Dermis blood vessel endothelial cell (primary cell): ENCODE measurements at places on chromosomes 12 and 14.
A peak's percentile ranks its signal among the peaks of the same experiment; 100 is the strongest.

DNA sequence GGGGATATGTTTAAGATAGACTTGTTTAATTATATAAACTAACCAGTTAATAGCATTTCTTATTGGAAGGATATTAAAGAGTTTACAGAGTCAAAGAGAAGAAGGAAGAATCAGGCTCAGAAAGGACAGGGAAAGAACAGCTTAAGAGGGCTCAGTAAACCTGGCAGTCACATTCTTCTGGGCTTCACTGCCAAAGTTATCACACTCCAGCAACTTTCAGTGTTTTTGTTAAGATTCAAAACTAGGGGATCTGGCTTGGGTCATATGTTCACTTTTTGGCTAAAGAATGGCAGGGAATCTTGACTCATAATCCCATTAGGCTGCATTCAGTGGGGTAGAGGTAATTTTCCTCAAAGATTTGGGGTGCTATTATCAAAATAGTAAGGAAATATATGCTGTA is 312.3 kb downstream of the RAD51B start:
- no peak for DNase-seq

DNA sequence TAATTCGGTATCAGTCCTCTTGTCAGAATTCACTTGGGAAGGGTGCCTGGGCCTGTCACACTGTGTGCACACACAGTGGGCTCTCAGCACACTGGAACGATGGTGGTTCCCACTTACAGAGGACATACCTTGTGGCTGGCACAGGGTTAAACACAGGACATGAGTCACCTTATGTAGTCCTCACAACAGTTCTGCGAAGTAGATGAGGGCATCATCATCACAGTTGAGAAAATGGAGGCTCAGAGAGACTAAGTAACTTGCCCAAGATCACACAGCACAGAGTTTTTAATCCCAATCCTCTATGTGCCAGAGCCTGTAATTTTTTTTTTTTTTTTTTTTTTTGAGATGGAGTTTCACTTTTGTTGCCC is 90.7 kb downstream of the NINJ2 start:
- DNase-seq = peak; percentile 32

DNA sequence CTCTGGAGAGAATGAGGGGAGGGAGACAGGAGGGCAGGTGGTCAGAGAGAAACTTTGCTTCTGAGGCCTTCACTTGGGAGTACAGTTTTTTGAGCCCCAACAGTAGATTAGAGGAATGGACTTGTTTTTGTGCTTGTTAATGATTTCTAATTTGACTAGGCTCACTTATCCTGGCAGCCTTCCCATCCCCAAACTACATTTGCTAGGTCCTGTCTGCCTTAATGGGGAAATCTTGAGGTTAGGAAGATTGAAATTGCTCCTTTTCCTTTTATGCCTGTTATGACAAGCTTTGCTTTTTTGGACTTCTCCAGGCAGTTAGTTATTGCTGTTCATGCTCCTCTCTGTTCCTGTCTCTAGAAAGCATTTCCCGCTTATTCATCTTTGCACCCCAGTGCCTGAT is 37.7 kb downstream of the SYNE2 start:
- DNase-seq = no peak

DNA sequence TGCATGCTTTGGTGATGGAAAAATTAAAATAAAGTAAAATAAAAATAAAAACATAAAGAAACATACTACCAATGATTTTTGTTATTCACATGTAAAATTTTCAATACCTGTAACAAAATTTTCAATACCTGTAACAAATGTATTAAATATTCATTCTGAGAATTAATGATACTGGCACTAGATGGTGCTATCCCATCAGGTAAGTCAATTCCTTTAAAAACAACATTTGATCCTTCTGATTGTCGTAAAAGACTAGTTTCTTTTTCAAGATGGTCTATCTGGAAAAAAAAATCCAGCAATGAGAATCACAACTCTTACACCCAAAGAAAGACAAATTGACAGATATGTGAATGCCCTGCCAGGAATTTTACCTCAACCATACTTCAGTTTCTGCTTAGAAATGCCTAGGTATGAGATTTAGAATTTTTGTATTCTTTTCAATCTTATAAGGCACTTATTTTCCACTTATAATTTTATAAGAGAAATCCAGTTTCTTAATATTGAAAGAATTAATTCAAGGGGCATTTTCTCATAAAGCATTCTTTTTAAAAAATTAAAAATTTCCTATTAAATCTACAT is 30.7 kb downstream of the CEP290 start:
- DNase-seq = peak; percentile 68

DNA sequence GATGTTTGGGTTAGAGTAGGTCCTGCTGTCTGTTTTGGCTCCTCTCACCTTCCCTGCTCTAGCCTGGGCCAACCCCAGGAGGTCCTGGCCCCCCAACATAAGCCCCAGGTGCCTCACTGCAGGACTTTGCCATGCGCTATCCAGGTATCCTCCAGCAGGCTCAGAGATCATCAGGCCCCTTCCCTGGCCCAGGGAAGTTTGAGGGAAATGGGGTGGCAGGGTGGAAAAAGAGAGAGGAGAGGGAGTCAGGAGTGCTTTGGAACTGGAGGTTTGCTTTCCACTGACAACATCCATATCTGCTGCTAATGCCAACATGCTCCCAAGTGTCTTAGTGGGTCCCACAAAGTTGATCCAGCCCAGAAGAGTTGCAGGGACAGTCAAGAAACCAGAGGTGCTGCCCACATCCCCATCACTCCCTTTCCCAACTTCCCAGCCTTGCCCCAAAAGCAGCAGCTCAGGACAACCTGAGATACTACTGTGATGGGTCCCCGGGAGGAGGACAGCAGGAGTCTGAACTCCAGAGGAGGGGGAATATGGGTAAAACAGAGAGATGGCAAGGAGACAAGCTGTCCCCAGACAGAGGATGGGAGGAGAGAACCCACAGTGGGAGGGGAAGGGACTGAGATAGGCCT is 677 bp downstream of the TNS2 start:
- DNase-seq = no peak

GRCh38 chr14:54786838-54787237 is 115.8 kb downstream of the GCH1 start:
- DNase-seq = no peak

GRCh38 chr12:118778077-118778476 is 203.3 kb upstream of the SRRM4 start:
- DNase-seq = no peak

GRCh38 chr12:47033789-47034555 is 45.4 kb upstream of the PCED1B start:
- no peak for DNase-seq

GRCh38 chr14:100363053-100363452 is 39.9 kb downstream of the SLC25A47 start:
- DNase-seq = no peak

GRCh38 chr12:10088031-10088430 is 10.8 kb downstream of the CLEC1A start:
- DNase-seq = no peak

DNA sequence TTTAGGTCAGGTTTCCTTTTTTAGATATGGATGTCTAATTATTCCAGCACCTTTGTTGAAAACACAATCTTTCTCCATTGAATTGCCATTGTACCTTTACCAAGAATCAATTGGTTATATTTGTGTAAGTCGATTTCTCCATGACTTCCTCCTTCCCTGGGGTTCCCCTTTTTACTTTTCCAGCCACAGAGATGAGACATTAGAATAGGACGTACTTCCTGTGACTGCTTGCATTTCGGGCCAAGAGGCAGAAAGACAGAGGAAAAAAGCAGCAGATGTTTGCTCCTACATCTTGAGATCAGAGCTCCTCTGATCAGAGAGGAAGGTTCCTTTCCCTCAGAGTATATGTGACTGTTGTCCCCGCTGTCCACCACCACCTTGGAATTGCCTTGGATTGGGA is 453.7 kb upstream of the RGS6 start:
- DNase-seq = peak; percentile 32

DNA sequence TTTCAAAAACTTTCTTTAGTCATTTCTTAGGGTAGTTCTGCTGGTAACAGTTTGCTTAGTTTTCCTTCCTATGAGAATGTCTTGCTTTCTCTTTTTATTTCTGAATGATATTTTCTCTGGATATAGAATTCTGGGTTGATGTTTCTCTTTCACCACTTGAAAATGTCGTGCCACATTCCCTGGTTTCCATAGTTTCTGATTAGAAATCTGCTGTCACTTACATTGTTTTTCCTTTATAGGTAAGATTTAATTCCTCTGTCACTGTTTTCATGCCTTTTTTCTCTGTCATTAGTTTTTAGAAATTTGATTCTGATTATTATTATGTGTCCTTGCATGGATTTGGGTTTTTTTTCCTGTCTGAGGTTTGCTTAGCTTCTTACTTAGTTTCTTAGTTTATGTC is 77.3 kb upstream of the PCNX4 start:
- DNase-seq = no peak

DNA sequence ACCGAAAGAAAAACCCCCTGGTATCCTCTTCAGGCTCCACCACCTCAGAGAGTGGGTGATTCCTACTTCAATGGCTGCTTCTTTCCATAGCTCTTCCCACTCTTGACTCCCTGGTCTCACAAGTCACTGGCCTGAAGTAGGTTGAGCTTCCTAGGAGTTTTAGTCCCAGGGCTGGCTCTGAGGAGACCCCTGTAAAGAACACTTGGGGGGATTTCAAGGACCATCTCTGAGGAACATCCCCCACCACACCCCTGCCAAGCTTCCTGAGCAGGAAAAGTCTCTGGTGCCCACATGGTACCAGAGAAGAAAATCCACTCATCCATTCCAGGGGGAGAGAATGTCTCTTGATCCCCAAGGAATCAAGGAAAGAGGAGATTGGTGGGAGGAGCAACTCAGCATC is 25.7 kb downstream of the PHETA1 start:
- no peak for DNase-seq

DNA sequence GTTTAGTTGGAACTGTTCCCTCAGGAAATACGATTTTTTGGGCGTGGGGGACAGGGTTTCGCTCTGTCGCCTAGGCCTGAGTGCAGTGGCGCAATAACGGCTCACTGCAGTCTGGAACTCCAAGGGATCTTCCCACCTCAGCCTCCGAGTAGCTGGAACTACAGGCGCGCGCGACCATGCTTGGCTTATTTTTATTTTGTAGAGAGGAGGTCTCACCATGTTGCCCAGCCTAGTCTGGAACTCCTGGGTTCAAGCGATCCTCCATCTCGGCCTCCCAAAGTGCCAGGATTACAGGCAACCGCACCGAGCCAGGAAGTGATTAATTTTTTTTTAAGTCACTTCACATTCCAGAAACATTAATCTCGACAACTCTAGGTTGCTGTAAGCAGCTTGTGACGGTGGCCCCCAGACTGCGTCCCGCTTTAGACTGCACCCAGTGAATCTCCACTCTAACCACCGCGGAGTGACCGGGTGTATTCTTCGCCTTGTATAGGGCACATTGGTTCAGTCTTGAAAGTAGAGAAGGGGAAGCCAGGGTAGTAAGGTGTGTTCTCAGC is 830 bp upstream of the MIS18BP1 start:
- DNase-seq = peak; percentile 64

DNA sequence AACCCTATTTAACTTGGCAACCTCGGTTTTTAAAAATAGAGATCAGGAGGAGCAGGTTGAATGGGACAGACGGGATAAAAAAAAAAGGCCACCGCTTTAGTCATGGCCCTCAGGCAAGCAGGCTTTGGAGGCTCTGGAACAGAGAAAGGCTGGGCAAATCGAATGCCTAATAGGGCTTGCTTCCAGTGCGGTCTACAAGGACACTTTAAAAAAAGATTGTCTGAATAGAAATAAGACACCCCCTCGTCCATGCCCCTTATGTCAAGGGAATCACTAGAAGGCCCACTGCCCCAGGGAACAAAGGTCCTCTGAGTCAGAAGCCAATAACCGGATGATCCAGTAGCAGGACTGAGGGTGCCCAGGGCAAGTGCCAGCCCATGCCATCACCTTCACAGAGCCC is 265.8 kb downstream of the CPNE8 start:
- DNase-seq = no peak

GRCh38 chr14:61573321-61573720 is 122.0 kb upstream of the HIF1A start:
- DNase-seq = no peak

- DNase-seq = no peak
These were observed 3.3 kb downstream of the CELA1 start for GRCh38 chr12:51343201-51343600.

GRCh38 chr14:55899531-55899930 is 218.7 kb upstream of the PELI2 start:
- DNase-seq = no peak

DNA sequence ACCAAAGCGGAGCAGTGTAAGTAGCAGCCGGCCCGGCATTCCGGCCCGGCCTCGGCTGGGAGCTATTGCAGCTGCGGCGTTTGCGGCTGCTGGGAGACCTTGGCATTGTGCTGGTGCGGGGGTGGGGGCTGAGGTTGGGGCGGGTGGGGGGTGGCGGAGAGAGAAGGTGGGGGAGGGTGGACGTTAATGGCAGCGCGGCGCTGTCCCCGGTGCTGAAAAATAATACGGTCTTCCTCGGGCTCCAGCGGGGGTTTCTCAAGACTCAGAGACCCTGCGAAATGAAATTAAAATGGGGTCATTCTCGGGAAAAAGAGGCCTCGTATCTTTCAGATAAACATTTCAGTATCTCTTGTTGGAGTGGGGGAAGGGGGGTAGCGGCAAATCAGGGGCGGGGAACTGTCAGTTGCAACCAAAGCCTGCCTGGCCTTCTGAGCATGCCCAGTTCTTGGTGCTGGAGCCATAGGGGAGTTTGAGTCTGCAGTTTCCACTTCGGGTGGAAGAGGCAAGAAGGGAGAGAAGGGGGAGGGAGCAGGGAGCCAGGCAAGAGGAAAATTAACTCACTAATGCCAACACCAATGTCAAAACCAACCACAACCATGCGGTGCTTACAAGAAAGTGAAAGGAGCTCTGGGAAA is 414 bp downstream of the UNC79 start:
- peak; percentile 14 for DNase-seq

DNA sequence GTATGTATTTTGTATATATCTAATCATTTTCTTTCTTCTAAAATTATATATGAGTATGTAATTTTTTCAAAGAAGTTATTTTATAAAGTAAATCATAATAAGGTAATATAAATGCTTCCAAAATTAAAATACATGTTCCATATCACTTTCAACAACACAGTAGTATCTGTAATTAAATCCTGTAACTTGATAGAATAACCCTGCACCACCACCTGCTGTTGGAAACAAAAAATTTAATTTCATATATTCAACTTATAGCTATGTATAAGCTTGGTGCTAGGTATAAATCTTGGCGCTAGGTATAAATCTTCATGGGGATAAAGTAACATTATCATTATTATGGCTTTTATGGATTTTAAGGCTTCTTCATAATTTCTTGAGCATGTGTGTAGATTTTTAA is 149.7 kb upstream of the DCN start:
- no peak for DNase-seq

DNA sequence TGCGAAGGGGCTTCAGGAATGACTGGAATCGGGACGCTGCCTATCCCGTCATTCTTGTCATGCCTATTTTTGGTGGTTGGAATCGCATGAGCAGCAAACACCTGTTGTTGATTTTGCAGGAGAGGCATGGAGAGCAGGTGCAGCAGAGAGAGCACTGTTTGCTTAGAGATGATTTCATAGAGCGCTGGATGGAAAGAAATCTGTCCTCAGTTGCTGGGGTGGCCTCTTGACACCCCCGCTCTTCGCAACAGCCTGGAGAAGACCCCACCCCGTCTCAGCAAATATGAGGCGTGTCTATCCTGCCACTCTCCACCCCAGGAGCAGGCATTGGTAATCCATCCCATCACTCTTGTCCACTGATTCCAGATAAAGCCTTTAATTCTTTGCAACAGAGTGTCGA is 19.3 kb upstream of the NCOR2 start:
- no peak for DNase-seq

GRCh38 chr14:94029265-94029664 is 3.1 kb downstream of the OTUB2 start:
- DNase-seq = no peak
